ENCODE measurements at places on chromosomes 1 and 21. TPM values are rescaled to one million over a fixed set of nuclear protein-coding genes. Genes with fewer than 3 reads are reported as not detected.

Gene LTN1
- 24.3 TPM for total RNA-seq

- H3K4me1 ChIP-seq, result peaks cover 16% of the 10 kb centered on the region
- no peak for DNase-seq
- no peaks in the 10 kb centered on the region for H3K27me3 ChIP-seq
- H3K36me3 ChIP-seq, result no peaks in the 10 kb centered on the region
Measured at GRCh38 chr1:87113313-87113712, 198.9 kb downstream of the HS2ST1 start.

DNA sequence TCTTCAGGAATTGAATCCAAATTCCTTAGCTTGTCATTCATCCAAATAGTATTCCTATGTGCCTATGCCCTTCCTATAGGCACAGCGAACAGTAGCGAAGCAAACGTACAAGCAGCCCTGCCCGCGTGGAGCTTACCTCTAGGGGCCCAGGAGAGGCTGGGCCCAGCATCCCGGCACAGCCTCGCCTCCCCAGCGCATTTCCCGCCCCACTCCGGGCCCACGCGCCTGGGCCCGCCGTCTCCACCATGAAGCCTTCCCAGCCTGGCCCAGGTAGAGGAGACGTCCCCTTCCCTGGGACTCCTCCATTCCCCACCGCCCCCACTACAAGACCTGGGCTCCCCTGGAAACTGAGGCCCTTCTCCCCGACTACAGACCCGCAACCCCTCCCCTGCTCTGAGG, 245 bp upstream of the TMEM269 start:
- H3K4me1 ChIP-seq, result no peaks in the 10 kb centered on the region
- no peak overlapping the region for H3K4me3 ChIP-seq
- no peaks in the 10 kb centered on the region for H3K27me3 ChIP-seq
- H3K27ac ChIP-seq, result no peak overlapping the region
- H3K36me3 ChIP-seq, result peaks cover 20% of the 10 kb centered on the region

GRCh38 chr1:169753549-169753948, 19.7 kb upstream of the SELE start:
- H3K4me1 ChIP-seq, result no peaks in the 10 kb centered on the region
- no peaks in the 10 kb centered on the region for H3K27me3 ChIP-seq
- DNase-seq, result no peak
- no peak overlapping the region for H3K4me3 ChIP-seq

DNA sequence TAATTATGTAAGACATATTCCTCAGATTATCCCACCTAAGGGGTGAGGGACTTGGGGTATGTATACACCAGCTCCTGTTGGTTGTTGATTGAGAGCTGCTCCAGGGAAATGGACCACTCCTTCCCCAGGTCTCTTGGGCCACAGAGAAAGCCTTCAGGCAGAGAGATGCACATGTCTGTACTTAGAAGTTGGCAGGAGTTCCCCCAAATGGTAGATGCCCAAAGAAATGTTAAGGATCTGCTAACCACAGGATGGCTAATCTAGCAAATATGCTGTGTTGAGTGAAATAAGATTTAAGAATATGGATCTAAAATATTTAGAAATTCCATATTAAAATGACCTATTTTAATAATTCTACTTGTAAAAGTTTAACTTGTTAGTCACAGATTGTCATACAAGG, 100.8 kb upstream of the DNAH14 start:
- H3K27ac ChIP-seq, result no peak overlapping the region
- no peaks in the 10 kb centered on the region for H3K36me3 ChIP-seq
- H3K4me3 ChIP-seq, result no peak overlapping the region
- no peaks in the 10 kb centered on the region for H3K4me1 ChIP-seq
- H3K27me3 ChIP-seq, result peaks cover 18% of the 10 kb centered on the region

Gene KIAA1614
- 0.31 TPM for total RNA-seq

- DNase-seq, result no peak
- H3K4me1 ChIP-seq, result peaks cover 24% of the 10 kb centered on the region
- H3K4me3 ChIP-seq, result no peak overlapping the region
- no peak overlapping the region for H3K27ac ChIP-seq
Measured at GRCh38 chr21:39630191-39630591, 17.5 kb downstream of the B3GALT5 start.

DNA sequence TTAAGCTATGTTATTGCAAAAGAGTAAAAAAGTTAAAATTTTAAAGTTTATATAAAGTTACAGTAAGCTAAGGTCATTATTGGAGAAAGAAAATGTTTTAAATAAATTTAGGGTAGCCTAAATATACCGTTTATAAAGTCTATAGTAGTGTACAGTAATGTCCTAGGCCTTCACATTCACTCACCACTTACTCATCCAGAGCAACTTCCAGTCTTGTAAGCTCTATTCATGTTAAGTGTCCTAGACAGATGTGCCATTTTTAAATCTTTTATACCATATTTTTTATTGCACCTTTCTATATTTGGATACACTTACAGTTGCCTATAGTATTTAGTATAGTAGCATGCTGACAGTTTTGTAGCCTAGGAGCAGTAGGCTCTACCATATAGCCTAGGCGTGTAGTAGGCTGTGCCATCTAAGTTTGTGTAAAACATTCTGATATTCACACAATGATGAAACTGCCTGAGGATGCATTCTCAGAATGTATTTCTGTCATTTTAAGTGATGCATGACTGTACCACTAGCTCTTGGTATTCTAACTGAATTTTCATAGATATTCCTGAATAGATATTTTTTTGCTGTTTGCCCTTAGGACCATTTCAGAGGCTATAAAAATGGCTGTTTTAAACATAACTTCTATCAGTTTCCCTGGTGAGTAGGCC, 26.8 kb downstream of the PPP2R5A start:
- no peak overlapping the region for H3K4me3 ChIP-seq
- H3K4me1 ChIP-seq, result peaks cover 4% of the 10 kb centered on the region
- DNase-seq, result no peak
- H3K27ac ChIP-seq, result no peak overlapping the region
- peaks cover 17% of the 10 kb centered on the region for H3K36me3 ChIP-seq

DNA sequence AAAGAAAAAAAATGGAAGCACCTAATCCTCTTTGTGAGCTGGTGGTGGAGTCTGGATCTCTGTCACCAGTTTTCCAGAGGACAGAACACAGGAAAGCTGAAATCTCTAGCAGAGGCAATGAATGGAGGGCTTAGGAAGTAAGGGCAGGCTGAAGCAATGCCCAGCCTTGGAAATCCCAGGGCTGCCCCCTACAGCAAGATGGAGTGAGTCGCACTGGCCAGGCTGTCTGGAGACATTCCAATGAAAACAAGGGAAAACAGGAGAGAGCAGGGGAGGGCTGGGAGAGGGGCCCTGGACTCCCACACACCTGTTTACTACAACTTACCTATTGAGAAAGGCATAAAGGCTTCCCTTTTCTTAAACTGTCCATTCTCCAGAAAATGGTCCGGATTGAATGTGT, 25.9 kb downstream of the CYP2J2 start:
- no peak overlapping the region for H3K4me3 ChIP-seq
- peaks cover 9% of the 10 kb centered on the region for H3K4me1 ChIP-seq
- no peak overlapping the region for H3K27ac ChIP-seq

DNA sequence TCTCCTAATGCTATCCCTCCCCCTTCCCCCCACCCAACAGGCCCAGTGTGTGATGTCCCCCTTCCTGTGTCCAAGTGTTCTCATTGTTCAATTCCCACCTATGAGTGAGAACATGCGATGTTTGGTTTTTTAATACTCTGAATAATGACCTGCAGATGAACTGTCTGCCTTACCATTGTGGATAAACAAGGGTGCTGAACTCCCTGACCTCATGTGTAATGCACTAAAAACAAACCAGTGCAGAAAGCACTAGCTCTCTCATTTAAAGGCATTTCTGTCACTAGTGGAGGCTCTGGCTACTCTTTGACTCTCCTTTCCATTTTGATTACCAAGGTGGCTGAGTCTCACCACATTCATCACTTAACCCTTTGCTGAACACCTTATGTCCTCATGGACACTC, 23.1 kb upstream of the TRAF3IP3 start:
- no peaks in the 10 kb centered on the region for H3K36me3 ChIP-seq
- peaks cover 9% of the 10 kb centered on the region for H3K27me3 ChIP-seq
- no peak for DNase-seq

- H3K36me3 ChIP-seq, result peaks cover 5% of the 10 kb centered on the region
- no peaks in the 10 kb centered on the region for H3K27me3 ChIP-seq
- H3K4me3 ChIP-seq, result no peak overlapping the region
Measured at GRCh38 chr1:107740579-107740978, 224.4 kb downstream of the VAV3 start.

Gene CTTNBP2NL
- 77.4 TPM for total RNA-seq

Gene AIM2
- 1.0 TPM for total RNA-seq

Gene C1QB
- total RNA-seq, result not detected

Gene ISG20L2
- total RNA-seq, result 35.3 TPM

- peak overlapping the region; percentile 74 for H3K4me3 ChIP-seq
- peaks cover 7% of the 10 kb centered on the region for H3K4me1 ChIP-seq
- peaks cover 99% of the 10 kb centered on the region for H3K27me3 ChIP-seq
- H3K36me3 ChIP-seq, result no peaks in the 10 kb centered on the region
- no peak for DNase-seq
Measured at GRCh38 chr1:18631496-18632217, 1.0 kb downstream of the PAX7 start.

Measured in type B pancreatic cell (in vitro differentiated cells).